Activated CD4-positive, CD25-positive, alpha-beta regulatory T cell treated with anti-CD3 and anti-CD28 coated beads, Interleukin-2, amount 50 U/mL, for 24 hours (primary cell): ENCODE measurements at places on chromosomes 1 and 21.

GRCh38 chr1:155125946-155126555 lies 1.6 kb upstream of the EFNA1 start:
- ATAC-seq: no peak

GRCh38 chr1:64934115-64934877 lies 32.1 kb downstream of the JAK1 start:
- ATAC-seq: no peak

DNA sequence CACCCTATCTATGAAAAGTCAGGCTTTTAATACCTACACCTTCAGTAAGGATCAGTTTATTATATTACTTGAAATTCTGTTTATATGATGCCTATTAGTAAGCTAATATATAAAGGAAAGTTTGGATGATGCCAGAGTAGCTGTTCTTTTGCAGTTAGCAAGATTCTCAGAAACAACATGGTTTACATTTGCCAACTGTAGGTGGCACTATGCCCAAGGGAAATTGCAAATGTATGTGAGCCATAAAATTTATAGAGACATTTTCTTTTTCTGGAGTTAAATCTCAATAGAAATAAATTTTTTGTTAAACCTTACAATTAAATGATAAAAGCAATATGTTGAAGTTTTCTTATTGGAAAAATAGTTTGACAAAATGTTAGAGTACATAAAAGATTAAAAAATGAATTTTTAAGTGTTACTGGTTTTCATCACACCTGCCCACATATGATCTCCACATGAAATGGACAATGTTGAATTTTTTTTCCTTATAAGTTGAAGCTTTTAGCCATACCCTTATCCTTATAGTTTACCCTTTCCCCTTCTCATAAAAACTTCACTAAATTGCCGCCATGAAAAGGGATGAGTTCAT lies 32.1 kb upstream of the EPHX4 start:
- ATAC-seq: no peak

DNA sequence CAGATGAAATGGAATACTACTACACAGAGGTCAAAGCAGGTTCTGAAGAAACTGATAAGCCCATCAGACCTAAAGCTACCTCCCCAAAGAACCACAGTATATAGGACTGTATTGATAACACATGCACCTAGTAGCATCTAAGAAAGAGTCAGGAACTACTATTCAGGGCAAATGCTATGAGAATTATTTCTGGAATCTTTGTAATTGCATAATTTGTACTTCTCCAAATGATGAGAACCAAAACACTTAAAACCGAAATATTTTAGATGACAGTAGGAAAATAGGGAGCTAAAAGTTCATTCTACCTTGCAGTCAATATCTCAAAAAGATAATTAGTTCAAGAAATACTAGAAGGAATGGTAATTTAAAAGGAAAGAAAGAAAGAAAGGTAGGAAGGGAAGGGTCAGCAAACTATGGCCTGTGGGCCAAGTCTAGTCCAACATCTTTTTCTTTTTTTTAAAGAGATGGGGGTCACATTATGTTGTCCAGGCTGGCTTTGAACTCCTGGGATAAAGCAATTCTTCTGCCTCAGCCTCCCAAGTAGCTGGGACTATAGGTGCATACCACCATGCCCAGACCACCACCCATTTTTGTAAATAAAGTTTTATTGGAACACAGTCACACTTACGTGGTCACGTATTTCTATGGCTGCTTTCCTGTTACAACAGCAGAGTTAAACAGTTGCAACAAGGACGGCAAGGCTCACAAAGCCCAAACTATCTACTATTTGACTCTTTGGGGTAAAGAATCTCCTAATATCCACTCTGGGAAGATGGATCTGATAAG lies 24.0 kb downstream of the EGLN1 start:
- ATAC-seq: no peak

DNA sequence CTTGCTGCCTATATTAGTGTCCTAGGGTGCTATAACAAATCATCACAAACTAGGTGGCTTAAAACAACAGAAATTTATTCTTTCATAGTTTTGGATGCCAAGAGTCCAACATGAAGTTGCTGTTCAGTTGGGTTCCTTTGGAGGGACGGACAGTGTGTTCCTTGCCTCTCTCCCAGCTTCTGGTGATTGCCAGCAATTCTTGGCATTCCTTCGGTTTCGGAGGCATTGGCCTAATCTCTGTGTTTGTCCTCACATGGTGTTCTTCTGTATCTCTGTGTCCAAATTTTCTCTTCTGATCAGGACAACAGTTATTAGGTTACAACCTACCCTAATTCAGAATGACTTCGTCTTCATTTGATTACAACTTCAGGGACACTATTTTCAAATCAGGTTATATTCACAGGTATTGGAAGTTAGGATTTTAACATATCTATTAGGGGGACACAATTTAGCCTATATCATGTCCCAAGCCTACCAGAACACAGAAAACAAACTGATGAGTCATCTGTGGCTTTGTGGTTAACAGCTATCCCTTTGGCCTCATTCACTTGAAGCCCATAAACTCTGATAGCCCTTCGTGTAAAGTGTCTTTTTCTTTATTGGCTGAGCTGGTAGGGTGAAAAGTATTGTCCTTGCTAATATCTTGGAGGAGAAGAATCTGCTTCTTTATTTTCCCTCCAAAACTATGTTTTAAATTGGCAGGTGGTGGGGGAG lies 83.2 kb upstream of the PAPPA2 start:
- ATAC-seq: no peak

GRCh38 chr1:110713221-110713620 lies 38.5 kb upstream of the KCNA3 start:
- ATAC-seq: no peak

- ATAC-seq: no peak
Observed at GRCh38 chr1:37161171-37161570, 126.9 kb upstream of the GRIK3 start.

- ATAC-seq: no peak
Observed at GRCh38 chr1:18899363-18900049, 2.8 kb downstream of the ALDH4A1 start.
